ENCODE measurements at places on chromosomes 1 and 21. TPM values are rescaled to one million over a fixed set of nuclear protein-coding genes. Genes with fewer than 3 reads are reported as not detected.

SLC44A3 gene
- 6.3 TPM for total RNA-seq

NOC2L gene
- 340 TPM for total RNA-seq

PRAMEF4 gene
- not detected for total RNA-seq

RPE65 gene
- not detected for total RNA-seq

ASCL5 gene
- total RNA-seq, result 2.4 TPM

SEMA6C gene
- total RNA-seq, result 2.0 TPM

PLD5 gene
- not detected for total RNA-seq

PGLYRP3 gene
- not detected for total RNA-seq

HPDL gene
- not detected for total RNA-seq

GRCh38 chr21:28991861-28992525, 684 bp downstream of the LTN1 start:
- H3K27ac ChIP-seq, result peak overlapping the region; percentile 38
- no peak for DNase-seq
- H3K4me1 ChIP-seq, result peaks cover 23% of the 10 kb centered on the region

DNA sequence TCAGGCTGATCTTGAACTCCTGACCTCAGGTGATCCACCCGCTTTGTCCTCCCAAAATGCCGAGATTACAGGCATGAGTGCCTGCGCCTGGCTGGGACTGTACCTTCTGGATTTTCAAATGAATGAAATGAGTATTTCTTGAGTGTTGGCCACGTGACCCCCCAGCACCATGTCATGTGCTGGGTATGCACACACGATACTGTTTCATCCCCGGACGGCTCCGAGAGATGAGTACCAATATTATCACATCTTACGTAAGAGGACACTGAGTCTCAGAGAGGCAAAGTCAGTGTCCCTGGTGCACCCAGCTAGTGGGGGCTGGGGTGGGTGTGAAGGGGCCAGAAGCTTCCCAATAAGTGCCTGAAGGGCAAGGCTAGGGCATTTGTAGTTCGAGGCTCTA, 780 bp upstream of the CROCC start:
- H3K27me3 ChIP-seq, result no peaks in the 10 kb centered on the region
- DNase-seq, result no peak
- no peaks in the 10 kb centered on the region for H3K4me1 ChIP-seq
- no peak overlapping the region for H3K27ac ChIP-seq
- H3K36me3 ChIP-seq, result no peaks in the 10 kb centered on the region

GRCh38 chr1:54254055-54254454, 54.1 kb downstream of the MRPL37 start:
- peak; percentile 59 for DNase-seq
- no peaks in the 10 kb centered on the region for H3K36me3 ChIP-seq
- peaks cover 41% of the 10 kb centered on the region for H3K4me1 ChIP-seq
- H3K4me3 ChIP-seq, result no peak overlapping the region
- H3K27ac ChIP-seq, result peak overlapping the region; percentile 85
- no peaks in the 10 kb centered on the region for H3K27me3 ChIP-seq

GRCh38 chr1:170513138-170513537, 18.8 kb upstream of the GORAB start:
- H3K36me3 ChIP-seq, result no peaks in the 10 kb centered on the region
- no peaks in the 10 kb centered on the region for H3K4me1 ChIP-seq
- H3K27ac ChIP-seq, result no peak overlapping the region
- H3K4me3 ChIP-seq, result no peak overlapping the region
- peaks cover 16% of the 10 kb centered on the region for H3K27me3 ChIP-seq
- DNase-seq, result no peak

GRCh38 chr1:161792740-161793139, 26.6 kb downstream of the ATF6 start:
- peak; percentile 95 for DNase-seq
- H3K36me3 ChIP-seq, result peaks cover 45% of the 10 kb centered on the region
- H3K4me3 ChIP-seq, result no peak overlapping the region
- no peaks in the 10 kb centered on the region for H3K27me3 ChIP-seq
- no peak overlapping the region for H3K27ac ChIP-seq

DNA sequence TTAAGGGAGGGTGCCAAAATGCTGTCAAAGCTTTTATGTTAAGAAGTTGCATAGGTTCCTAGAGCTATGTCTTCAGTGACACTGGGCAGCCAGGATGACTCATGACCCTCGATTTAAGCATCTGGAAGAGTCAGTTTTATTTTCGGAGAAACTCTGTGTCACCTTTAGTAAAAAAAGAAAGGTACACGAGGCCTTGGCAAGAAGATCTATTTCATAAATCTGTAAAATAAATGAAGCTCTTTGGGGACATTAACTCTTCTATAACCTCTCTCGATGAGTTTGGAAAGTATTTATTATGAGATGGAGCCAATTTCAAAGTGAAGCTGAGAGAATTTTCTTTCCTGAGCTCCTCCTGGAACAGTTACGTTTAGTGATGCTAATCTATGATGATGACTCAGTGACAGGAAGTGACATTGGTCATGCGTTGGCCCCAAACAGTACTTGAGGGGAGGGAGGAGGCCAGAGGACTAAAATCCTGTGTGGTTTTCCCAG, 156.5 kb downstream of the HLX start:
- H3K4me3 ChIP-seq, result peak overlapping the region; percentile 59
- H3K4me1 ChIP-seq, result peaks cover 50% of the 10 kb centered on the region
- no peaks in the 10 kb centered on the region for H3K27me3 ChIP-seq
- peak; percentile 92 for DNase-seq

DNA sequence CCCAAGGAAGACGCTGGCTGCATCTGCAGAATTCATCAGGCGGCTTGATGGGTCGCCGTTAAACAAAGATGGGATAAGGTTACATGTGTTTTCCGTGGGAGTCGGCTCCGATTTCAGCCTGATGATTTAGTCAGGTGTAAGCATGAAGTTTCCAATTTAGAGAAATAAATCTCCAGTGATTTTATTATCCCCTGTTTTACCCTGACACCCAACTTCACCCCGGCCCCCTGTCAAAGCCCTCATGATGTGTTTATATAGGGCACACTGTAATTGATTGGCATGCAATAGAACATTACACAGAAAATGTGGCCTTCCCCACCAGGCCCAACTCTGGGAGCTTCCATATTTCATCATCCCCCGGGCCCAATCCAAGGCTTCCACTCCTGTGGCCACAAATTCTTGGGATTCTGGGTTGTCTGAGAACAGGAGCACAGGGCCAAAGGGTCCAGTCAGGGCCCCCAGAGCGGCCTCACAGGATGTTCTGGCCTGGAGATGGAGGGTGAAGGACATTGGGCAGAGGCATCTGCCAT, 72.5 kb downstream of the FOXD2 start:
- H3K36me3 ChIP-seq, result no peaks in the 10 kb centered on the region
- no peak overlapping the region for H3K4me3 ChIP-seq
- no peak for DNase-seq
- H3K27ac ChIP-seq, result no peak overlapping the region

- no peak overlapping the region for H3K27ac ChIP-seq
- peaks cover 31% of the 10 kb centered on the region for H3K4me1 ChIP-seq
- H3K4me3 ChIP-seq, result peak overlapping the region; percentile 86
- H3K27me3 ChIP-seq, result no peaks in the 10 kb centered on the region
- no peak for DNase-seq
- peaks cover 5% of the 10 kb centered on the region for H3K36me3 ChIP-seq
Observed at GRCh38 chr1:147245129-147245528, 2.6 kb downstream of the CHD1L start.

GRCh38 chr1:55836086-55836485, 620.9 kb upstream of the USP24 start:
- no peak overlapping the region for H3K27ac ChIP-seq
- no peak for DNase-seq
- no peak overlapping the region for H3K4me3 ChIP-seq
- no peaks in the 10 kb centered on the region for H3K4me1 ChIP-seq

- H3K27ac ChIP-seq, result peak overlapping the region; percentile 6
- H3K27me3 ChIP-seq, result no peaks in the 10 kb centered on the region
- H3K4me1 ChIP-seq, result peaks cover 14% of the 10 kb centered on the region
- H3K36me3 ChIP-seq, result peaks cover 24% of the 10 kb centered on the region
Observed at GRCh38 chr21:26148840-26149354, 21.7 kb downstream of the APP start.

- H3K4me3 ChIP-seq, result no peak overlapping the region
- no peaks in the 10 kb centered on the region for H3K27me3 ChIP-seq
- no peak for DNase-seq
- no peaks in the 10 kb centered on the region for H3K36me3 ChIP-seq
Observed at GRCh38 chr21:38297194-38297631, 40.4 kb downstream of the KCNJ15 start.

GRCh38 chr1:3547055-3548005, 64.0 kb downstream of the MEGF6 start:
- peak; percentile 90 for DNase-seq
- H3K4me1 ChIP-seq, result peaks cover 30% of the 10 kb centered on the region
- H3K36me3 ChIP-seq, result no peaks in the 10 kb centered on the region
- no peaks in the 10 kb centered on the region for H3K27me3 ChIP-seq

- H3K4me1 ChIP-seq, result no peaks in the 10 kb centered on the region
- H3K4me3 ChIP-seq, result no peak overlapping the region
- no peak for DNase-seq
- no peaks in the 10 kb centered on the region for H3K27me3 ChIP-seq
Observed at GRCh38 chr1:113683384-113684152, 75.7 kb downstream of the PHTF1 start.

GRCh38 chr1:30323352-30323751, 400.0 kb downstream of the MATN1 start:
- no peaks in the 10 kb centered on the region for H3K4me1 ChIP-seq
- no peak for DNase-seq
- H3K27ac ChIP-seq, result no peak overlapping the region
- peaks cover 24% of the 10 kb centered on the region for H3K27me3 ChIP-seq
- no peaks in the 10 kb centered on the region for H3K36me3 ChIP-seq
- no peak overlapping the region for H3K4me3 ChIP-seq

- no peaks in the 10 kb centered on the region for H3K36me3 ChIP-seq
- no peaks in the 10 kb centered on the region for H3K27me3 ChIP-seq
- no peak overlapping the region for H3K27ac ChIP-seq
- H3K4me3 ChIP-seq, result no peak overlapping the region
Observed at GRCh38 chr1:212467843-212468482, 35.2 kb downstream of the NENF start.

GRCh38 chr21:43343992-43344886, 82.7 kb downstream of the SIK1 start:
- no peaks in the 10 kb centered on the region for H3K36me3 ChIP-seq
- no peak overlapping the region for H3K27ac ChIP-seq
- H3K27me3 ChIP-seq, result no peaks in the 10 kb centered on the region
- H3K4me3 ChIP-seq, result no peak overlapping the region
- DNase-seq, result peak; percentile 48
- H3K4me1 ChIP-seq, result peaks cover 46% of the 10 kb centered on the region

Data from PC-3 (cell line).